ENCODE measurements at places on chromosomes 4 and X. TPM values are rescaled to one million over a fixed set of nuclear protein-coding genes. Genes with fewer than 3 reads are reported as not detected.

Gene ARHGAP36
- not detected for total RNA-seq

Gene S100G
- not detected for total RNA-seq

Gene XAGE1A
- total RNA-seq = not detected

Gene FAM53A
- 4.0 TPM for total RNA-seq

Gene PHOX2B
- not detected for total RNA-seq

Gene CNKSR2
- 1.5 TPM for total RNA-seq

Gene FAM9C
- total RNA-seq = not detected

Gene MAGED4
- not detected for total RNA-seq

Gene FAM114A1
- 73.7 TPM for total RNA-seq

Gene ODAPH
- total RNA-seq = not detected

Gene ATP10D
- total RNA-seq = 35.2 TPM

Gene ACTRT1
- not detected for total RNA-seq

Gene PPBP
- not detected for total RNA-seq

Gene CCDC120
- 23.9 TPM for total RNA-seq

Gene NALF2
- not detected for total RNA-seq

Gene ETDB
- total RNA-seq = not detected
